Stimulated activated CD8-positive, alpha-beta memory T cell treated with anti-CD3 and anti-CD28 coated beads, Interleukin-15, amount 100 ng/mL, for 4 hours (primary cell): ENCODE measurements at places on chromosomes 1 and 21.
A peak's percentile ranks its signal among the peaks of the same experiment; 100 is the strongest.

DNA sequence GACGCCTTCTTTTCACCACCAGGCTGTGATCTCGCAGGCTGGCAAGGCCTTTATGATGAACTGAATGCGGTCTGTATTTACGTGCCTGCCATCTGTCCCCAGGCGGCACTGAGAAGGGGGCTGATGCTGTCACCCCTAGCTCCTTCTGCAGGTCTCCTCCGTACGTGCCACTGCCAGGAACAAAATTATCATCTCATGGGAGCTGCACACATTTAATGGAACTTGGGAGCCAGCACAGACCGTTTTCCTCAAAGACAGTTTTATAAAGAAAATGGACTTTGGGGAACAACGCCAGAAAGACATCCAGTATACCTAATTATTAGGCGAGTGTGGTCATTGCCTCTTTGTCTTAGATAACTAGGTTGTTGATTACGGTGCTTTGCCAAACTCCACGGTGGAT lies 434.5 kb downstream of the KIF26B start:
- DNase-seq = no peak

GRCh38 chr1:57208741-57209302 lies 215.0 kb downstream of the DAB1 start:
- DNase-seq = no peak

DNA sequence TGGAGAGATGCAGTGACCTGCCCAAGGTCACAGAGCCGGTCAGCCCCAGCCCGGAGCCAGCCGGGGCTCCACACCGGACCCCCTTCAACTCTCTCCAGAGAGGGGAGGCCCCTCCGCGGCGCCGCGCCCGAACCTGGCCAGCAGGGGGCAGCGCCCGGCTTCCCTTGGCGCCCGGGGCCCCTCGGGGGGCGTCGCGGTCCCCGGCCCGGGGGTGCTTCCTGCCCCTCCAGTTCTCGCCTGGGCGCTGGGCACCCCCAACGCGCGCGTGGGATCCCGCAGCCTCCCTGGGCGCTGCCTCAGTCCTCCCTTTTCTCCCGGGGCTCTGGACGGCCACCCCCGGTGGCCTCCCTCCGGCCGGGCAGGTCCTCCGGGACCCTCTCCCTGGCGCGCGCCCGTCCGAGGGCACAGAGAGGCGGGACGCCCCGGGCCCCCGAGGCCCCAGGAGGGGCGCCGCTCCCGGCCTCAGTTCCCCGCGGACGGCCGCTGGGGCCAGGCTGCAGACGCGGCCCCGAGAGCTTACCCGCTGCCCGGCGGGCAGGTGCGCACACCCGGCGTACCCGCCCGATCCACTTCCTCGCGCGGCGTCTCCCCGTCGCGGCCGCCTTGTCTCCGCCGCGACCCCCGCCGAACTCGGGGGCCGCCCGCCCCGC lies 406 bp downstream of the HTR1D start:
- DNase-seq = no peak

DNA sequence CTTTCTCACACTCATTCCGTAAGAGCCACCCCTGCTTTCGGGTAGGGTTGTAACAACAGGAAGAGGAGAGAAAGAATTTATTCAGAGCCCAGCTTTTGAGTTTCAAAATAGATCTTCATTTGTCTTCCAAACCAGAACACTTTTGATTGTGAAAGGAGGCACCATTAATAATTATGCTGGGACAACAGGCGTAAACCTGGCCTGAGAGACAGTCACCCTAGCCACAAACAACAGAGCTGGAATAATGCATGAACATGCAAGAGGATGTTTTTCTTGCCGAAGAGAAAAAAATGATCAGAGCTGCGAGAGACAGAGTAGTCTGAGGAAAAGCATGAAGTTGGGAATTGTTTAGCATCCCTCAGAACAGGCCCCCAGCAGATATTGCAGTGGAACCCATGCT lies 18.5 kb upstream of the GREM2 start:
- no peak for DNase-seq

- DNase-seq = no peak
These were observed 832.3 kb downstream of the LTN1 start for GRCh38 chr21:28160378-28160777.

- no peak for DNase-seq
These were observed 633 bp upstream of the ETNK2 start for GRCh38 chr1:204152310-204153044.

DNA sequence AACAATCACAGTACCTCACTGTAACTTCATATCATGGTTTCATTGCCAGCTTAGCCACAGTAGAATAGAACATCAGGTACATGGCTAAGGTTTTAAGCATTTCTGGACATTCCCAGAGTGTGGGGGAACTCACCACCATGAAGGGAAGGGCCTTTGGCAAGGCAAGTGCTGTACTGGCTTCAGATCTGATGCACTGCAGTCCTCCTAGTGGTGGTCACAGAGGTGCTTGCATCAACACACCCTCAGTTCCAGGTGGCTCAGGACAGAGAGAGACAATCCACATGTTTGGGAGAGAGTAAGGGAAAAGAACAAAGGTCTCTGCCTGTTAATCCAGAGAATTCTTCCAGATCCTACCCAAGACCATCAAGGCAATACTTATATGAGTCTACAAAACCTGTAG lies 528.4 kb upstream of the RGS18 start:
- no peak for DNase-seq

- no peak for DNase-seq
These were observed 8.0 kb downstream of the PLXNA2 start for GRCh38 chr1:208235982-208236761.

- no peak for DNase-seq
These were observed 518.2 kb downstream of the ADGRL2 start for GRCh38 chr1:82318921-82319320.

DNA sequence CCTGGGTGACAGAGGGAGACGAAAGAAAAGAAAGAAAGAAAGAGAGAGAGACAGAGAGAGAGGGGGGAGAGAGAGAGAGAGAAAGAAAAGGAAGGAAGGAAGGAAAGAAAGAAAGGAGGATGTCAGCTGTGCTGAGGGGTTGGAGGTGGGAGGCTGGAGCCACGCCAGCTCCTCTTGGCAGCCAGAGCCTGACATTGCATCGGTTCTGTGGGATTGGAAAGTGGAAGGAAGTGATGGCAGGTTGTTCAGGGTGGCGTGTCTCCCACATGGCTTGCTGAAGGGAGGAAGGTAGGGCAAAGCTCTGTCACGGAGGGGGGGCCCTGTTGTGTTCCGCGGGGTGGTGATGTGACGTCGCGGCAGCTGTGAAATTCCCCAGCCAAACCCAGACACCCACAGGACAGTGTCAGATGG lies 30.7 kb downstream of the EIF2D start:
- DNase-seq = peak; percentile 75

DNA sequence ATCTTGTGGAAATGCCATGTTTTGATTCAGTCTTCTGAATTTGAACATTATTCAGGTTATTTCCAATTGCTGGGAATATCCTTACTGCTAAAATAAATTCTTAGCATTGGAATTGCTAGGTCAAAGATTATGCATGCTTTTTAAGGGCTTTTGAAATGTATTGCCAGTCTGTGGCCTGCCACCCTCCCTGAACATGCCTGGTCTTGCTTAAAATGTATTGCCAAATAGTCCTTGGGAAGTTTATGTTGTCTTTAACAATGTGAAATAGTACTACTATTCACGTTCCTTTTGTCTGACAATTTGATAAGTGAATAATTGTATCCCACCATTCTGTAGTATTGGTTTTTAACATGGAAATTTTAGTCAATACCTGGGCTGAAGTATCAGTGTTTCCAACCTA lies 13.6 kb downstream of the TARDBP start:
- no peak for DNase-seq

DNA sequence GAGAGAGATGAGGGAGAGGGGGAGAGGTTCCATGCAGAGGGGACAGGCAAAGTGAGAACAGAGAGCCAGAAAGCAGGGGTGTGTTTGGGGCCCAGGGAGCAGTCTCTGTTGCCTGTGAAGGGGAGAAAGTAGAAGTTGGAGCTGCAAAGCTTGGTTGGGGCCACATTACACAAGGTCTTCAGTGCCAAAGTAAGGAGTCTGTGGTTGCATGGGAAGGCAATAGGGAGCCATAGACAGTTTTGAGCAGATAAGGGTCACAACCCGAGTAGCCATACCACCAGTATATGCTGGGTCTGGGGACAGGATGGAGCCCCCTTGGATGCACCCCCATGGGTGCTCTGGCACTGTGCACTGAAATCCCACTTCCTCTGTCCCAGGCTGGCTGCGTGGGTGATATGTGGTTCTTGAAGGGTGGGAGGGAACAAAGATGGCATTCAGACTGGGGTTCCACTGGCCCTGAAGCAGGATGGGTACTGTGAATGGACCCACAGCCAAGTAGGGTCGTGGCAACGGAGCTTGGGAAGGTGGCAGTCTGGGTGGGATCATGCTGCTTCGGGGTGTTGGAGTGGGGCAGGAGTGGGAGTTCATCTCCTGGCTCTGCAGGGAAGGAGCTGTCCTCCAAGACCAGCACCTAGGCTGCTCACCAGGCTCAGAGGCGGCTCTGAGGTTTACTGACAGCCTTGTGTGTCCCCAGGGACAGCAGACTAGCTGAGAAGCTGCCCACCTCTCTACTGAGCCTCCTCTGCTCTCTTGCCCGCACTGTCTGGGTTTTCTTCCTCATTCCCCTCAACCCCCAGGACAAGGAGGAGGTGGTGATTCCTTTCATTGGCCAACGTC lies 12.1 kb downstream of the DRAXIN start:
- DNase-seq = no peak

GRCh38 chr1:117877823-117878222 lies 51.6 kb downstream of the GDAP2 start:
- DNase-seq = no peak

DNA sequence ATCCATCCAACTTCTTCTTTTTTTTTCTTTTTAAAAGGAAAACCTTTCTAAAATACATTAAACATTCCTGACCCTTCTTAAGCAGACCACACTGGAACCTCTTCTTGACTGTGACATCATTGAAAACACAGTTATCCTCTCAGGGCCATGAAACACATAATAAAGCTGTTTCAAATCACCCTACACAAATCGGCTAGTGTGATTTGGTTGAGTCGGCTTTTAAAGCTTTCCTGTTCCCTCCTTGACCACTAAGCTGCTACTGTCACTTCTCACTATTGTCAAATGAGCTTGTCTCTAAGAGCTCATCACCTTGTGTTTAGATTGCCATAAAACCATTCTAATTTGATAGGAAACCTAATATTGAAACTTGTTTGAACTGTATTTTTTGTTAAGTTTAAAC lies 5.9 kb downstream of the USP24 start:
- no peak for DNase-seq

DNA sequence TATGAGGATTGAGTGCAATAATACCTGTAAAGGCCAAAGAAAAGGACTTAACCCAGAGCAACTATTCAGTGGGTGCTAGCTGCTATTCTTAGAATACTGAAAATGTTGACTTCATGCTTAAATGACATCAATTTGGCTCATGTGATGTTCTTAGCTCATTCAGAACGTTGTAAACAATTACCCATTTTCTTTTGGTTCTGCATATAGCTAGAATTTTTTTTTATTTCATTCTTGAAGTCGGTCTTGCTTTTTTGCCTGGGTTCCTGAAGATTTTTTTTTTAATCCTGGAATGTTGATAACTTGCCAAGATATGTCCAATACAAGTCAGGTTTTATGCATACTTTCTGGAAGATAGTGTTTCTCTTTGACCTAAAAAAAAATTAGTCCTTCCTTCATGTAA lies 772.0 kb downstream of the LTN1 start:
- no peak for DNase-seq

GRCh38 chr21:31110430-31110829 lies 72.2 kb upstream of the KRTAP19-8 start:
- no peak for DNase-seq

DNA sequence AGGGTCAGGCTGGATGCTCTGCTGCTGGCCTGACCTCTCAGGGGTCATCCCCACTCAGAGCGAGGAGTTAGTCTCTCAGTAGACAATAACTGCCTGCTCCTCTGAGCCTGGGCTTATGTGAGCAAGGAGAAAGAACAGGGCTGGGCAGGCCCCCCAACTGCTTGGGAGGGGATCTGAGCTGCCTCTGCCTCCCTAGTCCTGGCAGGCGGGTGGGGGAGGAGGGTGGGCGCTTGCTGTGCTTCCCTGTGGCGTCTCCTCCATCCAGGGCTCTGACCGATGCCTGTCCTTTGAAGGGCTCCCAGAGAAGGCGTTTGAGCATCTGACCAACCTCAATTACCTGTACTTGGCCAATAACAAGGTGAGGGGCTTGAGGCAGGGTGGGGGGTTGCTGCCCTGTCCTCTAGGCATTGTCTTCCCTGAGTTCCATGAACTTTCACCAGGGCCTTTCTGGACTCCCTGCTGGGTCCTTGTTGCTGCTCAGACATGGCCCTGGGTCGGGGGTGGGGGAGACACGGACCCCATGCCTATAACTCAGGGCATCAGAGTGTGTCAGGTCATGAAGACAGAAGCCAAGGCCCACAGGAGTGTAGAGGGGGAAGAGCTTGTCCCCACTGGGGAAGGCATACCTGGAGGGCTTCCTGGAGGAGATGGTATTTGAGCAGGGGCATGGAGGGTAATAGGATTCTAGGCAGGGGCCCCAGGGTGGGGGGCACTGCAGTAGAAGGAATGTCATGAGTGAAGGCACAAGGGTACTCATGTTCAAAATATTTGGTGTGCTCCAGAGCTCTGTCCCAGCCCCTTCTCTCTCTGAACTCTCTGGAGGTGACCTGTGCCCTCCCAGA lies 12.5 kb downstream of the PODN start:
- no peak for DNase-seq
